ENCODE measurements at places on chromosomes 5 and 9.

GRCh38 chr9:38129366-38129765, 60.3 kb upstream of the SHB start:
- no peak for DNase-seq

- no peak for DNase-seq
These were observed 12.3 kb downstream of the WHRN start for GRCh38 chr9:114492991-114493390.

- no peak for DNase-seq
These were observed 336.5 kb downstream of the DIRAS2 start for GRCh38 chr9:90306158-90306557.

DNA sequence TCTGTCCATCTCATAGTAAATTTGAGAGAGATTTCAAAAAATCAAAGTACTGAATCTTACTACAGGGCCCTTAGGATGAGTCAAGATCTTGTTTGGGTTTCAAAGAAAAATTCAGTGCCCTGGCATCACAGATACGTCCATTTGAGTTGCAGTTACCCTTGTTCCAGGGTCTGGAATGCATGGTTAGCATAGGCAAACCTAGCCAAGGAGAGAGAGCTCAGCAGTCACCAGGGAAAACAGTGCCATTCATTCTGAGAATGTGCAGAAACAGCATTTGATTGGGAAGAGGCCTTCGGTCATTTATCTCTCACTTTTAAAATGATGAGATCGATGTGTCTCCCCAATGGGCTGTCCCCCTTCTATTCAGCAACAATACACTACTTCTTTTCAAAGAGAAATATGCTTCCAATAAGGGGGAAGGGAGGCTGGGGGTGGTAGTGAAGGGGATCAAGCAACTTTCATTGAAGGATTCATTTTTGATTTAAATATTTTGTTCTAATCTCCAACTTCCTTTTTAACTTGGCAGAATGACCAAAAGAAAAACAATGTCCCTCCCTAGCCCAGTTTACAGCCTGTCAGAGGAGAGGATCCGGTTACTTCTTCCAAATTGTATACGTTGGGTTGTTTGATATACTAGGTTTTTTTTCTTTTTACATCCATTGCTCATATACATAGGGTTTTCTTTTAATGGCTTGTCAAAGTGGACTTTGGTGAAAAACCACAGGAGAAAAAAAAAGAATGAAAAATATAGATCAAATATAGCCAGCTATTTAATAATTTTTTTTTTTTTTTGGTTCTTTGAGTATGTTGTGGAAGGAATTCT, 491.1 kb downstream of the CCDC171 start:
- DNase-seq, result no peak

DNA sequence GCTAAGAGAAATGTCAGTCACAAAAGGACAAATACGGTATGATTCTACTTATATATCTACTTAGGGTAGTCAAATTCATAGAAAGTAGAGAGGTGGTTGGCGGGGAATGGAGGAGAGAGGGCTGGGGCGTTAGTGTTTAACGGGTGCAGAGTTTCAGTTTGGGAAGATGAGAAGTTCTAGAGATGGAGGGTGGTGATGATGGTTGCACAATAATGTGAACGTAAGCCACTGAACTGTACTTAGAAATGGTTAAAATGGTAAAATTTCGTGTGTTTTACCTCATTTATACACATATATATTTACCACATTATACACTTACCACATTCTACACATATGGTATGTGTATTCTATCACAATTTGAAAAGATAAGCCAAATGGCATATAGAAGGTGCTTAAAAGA, 35.7 kb downstream of the LSM11 start:
- no peak for DNase-seq

DNA sequence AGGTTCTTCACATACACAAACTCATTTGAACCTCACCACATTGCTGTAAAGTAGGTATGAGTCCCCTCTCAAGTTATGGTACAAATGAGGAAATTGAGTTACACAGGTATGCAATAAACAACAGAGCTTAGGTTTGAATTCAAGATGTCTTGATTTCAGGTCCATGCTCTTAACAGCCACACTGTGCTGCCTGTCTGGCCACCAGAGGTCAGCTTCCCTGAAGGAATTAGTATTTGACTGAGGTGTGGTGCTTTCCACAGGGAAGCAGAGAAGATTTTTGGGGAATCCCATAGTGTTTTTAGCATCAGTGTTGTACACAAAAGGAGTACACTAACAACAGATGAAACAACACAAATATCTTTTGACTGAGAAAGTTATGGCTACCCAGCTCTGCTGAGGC, 94.4 kb upstream of the ITGA1 start:
- no peak for DNase-seq

GRCh38 chr5:56534102-56534829, 281.1 kb upstream of the MAP3K1 start:
- DNase-seq, result no peak

Data from stimulated activated CD8-positive, alpha-beta memory T cell treated with anti-CD3 and anti-CD28 coated beads, Interleukin-2, amount 100 ng/mL, for 48 hours (primary cell).